H4 (cell line): ENCODE measurements at places on chromosomes 5 and 9. TPM values are rescaled to one million over a fixed set of nuclear protein-coding genes. Genes with fewer than 3 reads are reported as not detected.

Gene RECK
- 14.3 and 16.7 TPM in 2 replicates for total RNA-seq

GRCh38 chr5:96434201-96434645 is 1.2 kb upstream of the PCSK1 start:
- peak; percentile 79 for DNase-seq

Gene PCDHB13
- total RNA-seq, result 1.2 and 2.0 TPM in 2 replicates

Gene PRLR
- total RNA-seq, result 0.12 and 1.1 TPM in 2 replicates

Gene ZNF354C
- total RNA-seq, result not detected in 2 replicates

Gene C5orf58
- total RNA-seq, result not detected in 2 replicates

- DNase-seq, result no peak
Observed at GRCh38 chr9:108443019-108443633, 412.7 kb downstream of the ACTL7B start.

- no peak for DNase-seq
Observed at GRCh38 chr9:126683698-126684044, 69.9 kb downstream of the LMX1B start.

DNA sequence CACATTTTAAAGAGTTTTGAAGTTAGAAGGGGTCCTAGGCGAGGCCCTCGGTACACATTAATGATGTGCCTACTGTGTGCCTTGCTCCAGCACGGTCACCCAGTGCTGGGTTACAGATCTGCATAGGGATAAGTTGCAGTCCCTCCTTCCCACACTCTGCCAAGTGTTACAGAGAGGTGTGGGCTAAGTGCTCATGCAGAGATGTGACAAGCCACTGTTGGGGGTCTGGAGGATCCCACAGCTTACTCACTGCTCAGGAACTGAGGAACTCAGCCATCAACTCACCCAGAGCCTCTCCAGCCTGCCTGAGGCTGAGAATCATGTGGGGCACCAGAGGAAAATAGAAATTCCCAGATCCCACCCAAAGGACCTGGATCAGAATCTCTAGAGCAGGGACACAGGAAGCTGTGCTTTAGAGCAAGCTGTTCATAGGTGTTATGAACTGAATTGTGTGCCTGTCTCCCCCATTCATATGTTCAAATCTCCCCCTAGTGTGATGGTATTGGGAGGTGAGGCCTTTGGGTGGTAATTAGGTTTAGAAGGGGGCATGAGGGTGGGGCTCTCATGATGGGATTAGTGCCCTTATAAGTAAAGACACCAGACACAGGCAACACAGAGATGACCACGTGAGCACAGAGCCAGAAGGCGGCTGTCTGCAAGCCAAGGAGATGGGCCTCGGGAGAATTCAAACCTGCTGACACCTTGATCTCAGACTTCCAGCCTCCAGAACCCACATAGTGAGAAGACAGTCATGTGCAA is 164.1 kb downstream of the HSD17B3 start:
- peak; percentile 23 for DNase-seq

Gene SLC25A2
- total RNA-seq, result not detected in 2 replicates

- peak; percentile 74 for DNase-seq
Observed at GRCh38 chr5:74640954-74641734, 616 bp upstream of the ENC1 start.

Gene LHX6
- 0.90 and 1.4 TPM in 2 replicates for total RNA-seq

DNA sequence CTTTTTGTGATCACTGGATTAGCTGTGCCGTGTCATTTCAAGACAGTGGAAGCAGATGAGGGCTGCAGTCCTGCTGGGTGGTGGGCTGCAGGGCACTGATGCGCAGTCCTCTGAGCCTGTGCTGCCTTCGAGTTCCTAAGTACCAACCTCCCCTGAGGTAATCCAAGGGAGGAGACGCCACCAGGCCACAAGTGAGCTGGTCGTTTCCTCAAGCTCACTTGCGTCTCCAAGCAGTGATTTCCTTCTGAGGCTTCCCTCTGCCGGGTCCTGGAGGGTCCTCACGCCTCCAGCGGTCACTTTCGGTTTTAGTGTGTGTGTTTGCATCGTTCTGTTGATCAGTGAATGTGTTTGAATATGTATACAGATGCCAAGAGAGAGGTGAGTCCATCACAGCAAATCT is 115.7 kb downstream of the TRIO start:
- no peak for DNase-seq

Gene TAF11L10
- not detected in 2 replicates for total RNA-seq

Gene LTC4S
- not detected in 2 replicates for total RNA-seq
